ENCODE measurements at places on chromosomes 13 and 19. TPM values are rescaled to one million over a fixed set of nuclear protein-coding genes. Genes with fewer than 3 reads are reported as not detected.

GRCh38 chr13:89486709-89487108 is 1815.5 kb downstream of the SLITRK5 start:
- DNase-seq = no peak

- DNase-seq = no peak
Measured at GRCh38 chr19:27652281-27652680, 1560.7 kb downstream of the UQCRFS1 start.

- DNase-seq = no peak
Measured at GRCh38 chr19:34988119-34988518, 12.0 kb upstream of the GRAMD1A start.

- no peak for DNase-seq
Measured at GRCh38 chr13:95231393-95231792, 69.9 kb downstream of the ABCC4 start.

GRCh38 chr13:72132075-72132474 is 265.1 kb upstream of the DACH1 start:
- DNase-seq = peak; percentile 55

DNA sequence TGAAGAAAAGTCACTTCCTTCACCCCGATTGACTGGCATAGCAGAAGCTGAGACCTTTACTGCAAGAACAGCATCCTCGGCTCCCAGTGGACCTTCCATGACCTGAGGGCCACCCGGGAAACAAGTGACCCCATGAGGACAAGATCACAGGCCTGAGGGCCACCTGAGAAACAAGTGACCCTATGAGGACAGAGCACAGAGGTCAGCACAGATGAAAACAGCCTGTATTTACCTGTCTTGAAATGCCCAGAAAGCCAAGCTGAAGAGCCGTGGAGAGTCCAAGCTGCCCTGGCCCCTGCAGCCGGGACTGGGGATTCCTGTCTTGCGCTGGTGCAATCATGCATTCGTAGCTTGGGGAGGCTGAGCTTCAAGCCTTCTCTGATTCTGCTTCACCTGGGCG is 114.2 kb upstream of the SPACA7 start:
- no peak for DNase-seq

DNA sequence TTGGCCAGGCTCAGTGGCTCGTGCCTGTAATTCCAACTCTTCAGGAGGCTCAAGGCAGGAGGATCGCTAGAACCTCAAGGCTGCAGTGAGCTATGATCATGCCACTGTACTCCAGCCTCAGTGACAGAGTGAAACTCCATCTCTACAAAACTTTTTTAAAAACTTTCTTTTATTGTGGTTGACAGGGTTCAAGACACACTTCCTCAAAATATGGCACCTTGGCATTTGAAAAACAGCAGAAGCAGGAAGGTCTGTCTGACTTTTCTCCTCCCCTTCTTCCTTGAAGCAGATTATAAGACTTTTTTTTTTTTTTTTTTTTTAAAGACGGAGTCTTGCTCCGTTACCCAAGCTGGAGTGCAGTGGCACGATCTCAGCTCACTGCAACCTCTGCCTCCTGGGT is 100.3 kb downstream of the TM9SF2 start:
- DNase-seq = no peak

DNA sequence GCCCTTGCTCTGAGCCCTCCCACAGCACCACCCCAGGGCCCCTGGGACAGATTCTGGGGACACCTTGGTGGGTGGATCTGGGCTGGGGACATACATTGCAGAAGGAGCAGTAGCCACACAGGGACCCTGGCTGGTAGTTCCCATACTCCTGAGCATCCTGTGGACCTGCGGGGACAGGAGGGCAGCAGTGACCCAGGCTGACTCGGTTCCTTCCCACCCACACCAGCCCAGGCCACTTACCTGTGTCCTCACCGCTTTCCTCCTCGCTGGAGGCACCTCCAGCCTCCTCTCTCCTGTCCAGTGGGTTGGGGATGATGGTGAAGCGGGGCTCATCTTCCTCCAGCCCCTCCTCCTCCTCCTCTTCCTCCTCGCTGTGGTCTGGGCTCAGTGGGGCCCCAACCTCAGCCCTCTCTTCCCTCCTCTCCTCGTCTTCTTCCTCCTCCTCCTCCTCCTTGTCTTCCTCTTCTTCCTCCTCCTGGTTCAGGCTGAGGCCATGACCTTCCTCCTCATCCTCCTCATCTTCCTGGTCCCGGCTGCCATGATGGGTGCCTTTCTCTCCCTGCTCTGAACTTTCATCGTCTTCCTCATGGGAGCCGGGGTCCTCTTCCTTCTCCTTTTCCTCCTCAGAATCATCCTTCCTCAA is 1.9 kb downstream of the HRC start:
- no peak for DNase-seq

DNA sequence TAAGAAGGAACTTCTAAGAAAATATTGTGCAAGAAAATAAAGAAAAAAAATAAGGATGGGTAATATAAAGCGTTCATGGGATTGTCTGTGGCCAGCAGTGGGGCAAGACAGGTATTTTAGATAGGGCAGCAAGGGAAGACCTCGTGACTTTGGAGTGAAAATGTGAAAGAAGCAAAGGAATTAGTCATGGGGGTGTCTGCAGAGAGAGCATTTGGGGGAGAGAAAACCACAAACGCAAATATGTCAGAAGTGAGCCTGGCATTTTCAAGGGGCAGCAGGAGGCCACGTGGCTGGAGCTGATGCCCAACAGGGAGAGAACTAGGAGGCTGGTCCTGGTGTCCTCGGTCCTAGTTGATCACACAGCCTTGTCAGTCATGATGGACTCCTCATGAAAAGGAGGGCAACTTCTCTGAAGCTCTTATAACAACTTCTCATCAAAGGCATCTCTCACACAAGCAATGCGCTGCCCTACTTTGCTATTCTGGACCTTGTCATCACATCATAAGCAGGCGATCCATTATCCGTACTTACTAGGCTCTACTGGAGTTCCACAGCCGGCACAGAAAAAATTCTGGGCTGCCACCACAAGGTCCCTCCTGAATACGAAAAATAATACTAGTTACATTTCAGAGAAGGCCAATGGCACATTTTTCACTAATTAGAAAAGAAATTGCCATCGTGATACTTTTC is 31.0 kb downstream of the RUBCNL start:
- DNase-seq = peak; percentile 25

GRCh38 chr19:49758292-49758691 is 4.8 kb downstream of the TSKS start:
- DNase-seq = peak; percentile 24

- DNase-seq = no peak
Measured at GRCh38 chr19:43983544-43983911, 460 bp upstream of the ZNF155 start.

DNA sequence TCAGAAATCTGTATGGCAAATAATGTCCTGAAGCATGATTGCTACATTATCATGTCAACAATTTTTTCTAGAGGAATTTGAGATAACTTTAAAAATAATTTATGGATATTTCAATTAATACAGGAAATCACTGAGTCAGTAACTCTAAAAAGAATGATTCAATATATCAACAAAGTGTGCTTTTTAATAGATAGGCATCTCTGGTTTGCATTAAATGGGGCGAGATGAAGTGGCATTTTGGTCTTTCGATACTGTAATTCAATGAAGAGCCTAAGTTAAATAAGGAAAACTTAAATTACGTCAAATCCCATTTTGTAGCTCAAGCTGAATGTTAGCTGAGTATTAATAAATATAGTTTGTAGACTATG is 342.8 kb downstream of the DACH1 start:
- no peak for DNase-seq

DNA sequence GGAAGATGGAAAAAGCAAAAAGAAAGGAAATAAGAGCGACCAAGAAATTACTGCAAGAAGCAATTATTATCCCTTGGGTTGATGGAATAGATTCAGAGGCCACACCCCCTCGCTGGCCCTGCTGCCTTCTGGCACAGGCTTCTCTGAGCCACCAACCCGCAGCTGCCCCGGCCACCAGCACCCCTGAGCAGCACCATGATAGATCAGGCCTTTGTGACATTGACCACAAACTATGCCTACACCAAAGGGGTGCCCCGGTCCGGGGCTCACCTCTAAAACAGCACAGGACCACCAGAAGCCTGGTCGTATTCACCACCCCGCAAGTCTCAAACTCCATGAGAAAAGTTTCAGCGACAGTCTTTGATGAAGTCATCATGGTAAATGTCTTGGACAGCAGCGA is 1059.3 kb downstream of the SLITRK1 start:
- no peak for DNase-seq

DNA sequence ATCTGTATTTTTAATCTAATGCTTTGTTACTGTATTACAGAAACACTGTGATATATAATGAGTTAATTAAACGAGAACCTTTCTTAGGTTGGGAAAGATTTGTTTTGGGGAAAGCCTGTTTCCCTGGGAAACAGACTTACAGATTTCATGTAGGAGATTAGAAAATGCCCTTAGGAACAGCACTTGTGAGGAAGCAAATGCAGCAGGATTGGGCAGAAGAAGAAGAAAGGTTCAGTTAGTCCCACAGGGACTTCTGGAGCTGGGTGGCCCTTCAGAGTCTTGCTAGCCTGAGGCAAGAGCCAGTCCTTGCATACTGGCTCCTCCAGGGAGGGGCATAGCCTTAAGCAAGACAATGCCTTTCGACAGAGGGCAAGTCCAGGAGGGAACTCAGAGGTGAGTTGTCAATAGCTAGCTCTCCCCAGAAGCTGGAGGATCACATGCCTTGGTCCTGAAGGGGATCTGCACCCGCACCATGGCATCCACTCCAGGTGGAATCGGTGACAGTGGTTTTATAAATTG is 36.8 kb downstream of the N4BP2L1 start:
- DNase-seq = no peak

DNA sequence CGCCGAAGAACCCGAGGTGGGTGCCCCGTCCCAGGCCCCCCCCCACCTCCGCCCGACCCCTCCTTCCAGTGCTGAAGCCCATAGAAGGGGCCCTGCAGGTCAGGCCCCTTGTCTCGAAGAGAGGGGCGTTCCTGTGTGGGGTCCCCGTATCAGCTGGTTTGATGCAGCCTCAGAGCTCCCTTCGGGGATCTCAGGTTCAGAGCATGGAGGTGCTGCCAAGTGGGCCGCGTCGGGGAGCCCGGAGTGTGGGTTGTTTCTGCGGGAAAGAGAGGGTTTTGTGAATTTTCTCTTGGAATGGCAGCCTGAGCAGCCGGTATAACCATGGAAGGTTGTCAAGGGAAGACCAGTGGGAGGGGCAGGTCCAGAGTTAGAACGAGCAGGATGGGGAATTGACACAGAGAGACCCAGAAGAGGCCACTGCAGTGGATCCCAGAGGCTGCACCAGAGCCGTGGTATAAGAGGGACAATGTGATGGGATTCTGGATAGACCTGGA is 384 bp downstream of the TRAPPC2B start:
- DNase-seq = no peak

DNA sequence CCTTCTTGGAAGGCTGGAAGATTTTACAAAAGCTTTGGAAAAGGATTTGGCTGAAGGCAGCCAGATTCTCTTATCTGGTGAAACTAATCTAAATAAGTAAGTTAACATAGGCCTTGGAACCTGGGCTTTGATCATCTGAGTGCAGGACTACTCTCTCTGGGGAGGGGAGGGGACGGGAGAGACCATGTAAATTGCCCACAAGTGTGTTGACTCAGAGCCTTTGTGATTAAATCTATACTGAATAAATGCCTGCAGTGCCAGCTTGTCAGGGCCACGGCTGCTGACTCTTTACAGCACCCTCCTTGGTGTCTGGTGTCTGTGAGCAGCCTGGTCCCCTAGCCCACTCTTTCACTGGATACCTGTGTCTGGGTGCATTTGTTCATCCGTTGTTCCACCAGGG is 251.4 kb downstream of the ITGBL1 start:
- DNase-seq = no peak

DNA sequence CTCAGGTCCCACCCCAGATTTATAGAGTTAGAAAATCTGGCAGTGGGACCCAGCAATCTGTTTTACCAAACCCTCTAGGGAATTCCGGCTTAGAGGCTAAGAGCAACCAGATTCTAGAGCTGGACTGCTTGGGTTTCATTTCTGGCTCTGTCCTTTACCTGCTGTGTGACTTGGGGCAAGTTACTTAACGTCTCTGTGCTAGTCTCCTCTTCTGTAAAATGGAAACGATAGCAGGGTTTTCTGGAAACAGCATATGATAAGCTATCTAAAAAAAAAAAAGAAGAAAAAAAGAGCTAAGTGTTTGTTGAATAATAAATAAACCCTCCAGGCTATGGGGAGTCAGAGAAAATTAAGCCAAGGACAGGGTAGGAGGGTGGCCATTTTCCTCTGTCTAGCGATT is 11.6 kb upstream of the CACNG7 start:
- no peak for DNase-seq

DNA sequence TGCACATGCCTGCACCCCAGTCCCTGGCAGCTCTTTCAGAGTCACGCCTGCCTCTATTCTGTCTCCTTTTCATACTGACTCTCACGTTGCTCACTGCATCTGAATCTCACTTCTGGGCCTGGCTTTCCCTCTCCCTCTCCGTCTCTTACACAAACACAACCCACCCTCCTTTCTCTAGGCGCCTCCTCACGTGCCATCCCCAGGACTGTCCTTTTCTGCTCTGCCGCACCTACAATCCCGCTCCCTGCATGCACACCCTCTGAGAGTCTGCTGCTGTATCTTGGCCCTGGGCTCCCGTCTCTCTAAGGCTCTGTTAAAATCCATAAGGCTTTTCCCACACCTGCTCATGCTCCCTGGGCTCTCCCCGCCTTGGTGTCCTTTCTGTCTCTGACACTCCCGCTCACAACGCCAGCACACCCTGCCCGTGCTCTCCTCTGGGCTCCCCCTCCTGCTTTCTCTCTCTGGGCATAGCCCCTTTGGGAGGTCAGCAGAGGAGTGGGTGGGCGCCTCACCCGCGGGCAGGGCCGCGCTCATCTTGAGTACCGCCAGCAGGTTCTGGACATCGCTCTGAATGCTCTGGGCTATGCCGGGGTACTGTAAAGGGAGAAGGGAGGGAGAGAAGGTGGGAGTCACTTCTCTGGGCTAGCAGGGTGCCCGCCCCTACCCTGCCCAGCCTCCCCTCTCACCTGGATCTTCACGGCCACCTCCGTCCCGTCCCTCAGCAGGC is 12.7 kb upstream of the NUMBL start:
- DNase-seq = no peak

RXFP2 gene
- not detected for total RNA-seq

PLK5 gene
- not detected for total RNA-seq

TJP3 gene
- total RNA-seq = 11.5 TPM
